Stimulated activated CD4-positive, alpha-beta T cell treated with anti-CD3 and anti-CD28 coated beads, Interleukin-12 subunit alpha, Interleukin-12 subunit beta, amount 100 ng/mL, for 48 hours (primary cell): ENCODE measurements at places on chromosomes 16 and 17.

- no peak for DNase-seq
Measured at GRCh38 chr17:3681057-3681456, 12.4 kb downstream of the EMC6 start.

DNA sequence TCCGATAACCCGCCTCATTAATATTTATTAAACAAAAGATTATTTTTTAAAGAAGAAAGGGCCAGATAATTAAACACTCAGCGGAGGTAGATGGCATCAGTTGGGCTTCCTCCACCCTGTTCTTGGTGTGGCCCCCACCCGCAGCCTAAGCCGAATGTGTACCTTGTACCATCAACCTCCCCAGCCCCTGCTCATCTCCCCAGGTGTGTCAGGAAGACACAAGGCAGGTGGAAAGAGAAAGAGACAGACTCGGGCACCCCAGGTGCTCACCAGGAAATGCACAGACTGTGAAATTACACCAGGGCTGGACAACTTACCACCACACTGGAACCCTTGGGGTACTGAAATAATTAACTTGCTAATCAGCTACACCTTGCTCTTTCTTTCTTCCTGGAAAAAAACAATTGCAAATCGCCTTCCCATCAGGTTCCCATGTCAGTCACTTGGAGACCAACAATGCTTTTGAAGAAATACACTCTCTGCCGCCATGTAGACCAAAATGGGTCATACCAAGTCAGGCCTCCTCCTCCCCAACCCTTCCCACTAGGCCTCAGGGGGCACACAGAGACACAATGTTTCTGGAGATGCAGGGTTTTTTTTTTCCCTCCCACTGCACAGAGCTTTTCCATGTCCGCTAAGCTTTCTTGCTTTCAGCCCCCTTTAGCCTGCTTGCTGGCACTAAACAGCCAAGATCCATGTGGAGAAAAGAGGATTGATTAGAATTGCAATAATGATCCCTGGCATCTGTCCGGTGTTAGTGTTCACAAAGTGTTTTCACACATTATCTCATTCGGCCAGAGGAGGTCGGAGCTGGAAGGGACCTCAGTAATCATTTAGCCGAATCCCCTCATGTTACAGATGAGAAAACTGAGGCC is 8.6 kb upstream of the LHX1 start:
- DNase-seq: no peak

DNA sequence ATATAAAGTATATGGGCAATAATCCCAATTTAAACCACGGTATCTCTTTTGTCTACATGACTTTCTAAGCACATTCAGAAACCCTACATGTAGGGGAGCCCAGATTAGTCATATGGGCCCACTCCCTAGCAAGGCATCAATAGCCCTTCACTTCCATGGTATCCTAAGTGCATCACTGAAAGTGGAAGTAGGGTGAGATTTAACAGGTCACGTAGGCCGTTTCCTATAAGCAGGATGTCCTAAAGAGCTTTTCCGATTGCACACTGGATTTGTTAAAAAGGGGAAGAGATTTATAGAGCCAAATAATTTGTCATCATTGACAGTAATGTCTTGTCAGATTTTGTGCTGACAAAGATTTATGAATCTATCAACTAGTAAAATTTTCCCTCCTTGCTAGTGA is 39.0 kb downstream of the CA4 start:
- no peak for DNase-seq

DNA sequence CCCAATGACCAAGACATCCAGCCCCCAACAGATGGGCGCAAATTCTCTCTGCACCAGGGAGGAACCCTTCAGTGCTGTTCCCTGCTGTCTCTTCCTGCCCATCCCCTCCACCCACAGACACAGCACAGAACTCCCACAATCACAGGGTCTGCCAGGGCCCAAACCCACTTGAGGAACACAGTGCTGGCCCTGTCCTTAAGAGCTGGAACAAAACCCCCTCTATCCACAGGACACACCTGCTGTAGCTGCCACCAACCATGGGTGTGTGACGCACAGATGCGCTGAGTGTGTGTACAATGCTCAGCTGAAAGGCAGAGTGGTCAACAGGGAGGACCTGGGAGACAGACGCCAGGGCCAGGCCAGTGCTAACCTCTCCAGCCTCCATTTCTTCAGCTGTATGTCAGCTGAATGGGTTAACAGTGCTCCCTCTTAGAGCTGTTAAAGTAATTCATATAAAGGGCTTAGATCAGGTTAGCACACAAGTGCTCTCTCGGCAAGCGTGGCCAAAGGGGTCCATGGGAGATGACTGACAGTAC is 62.1 kb downstream of the AMFR start:
- no peak for DNase-seq

- no peak for DNase-seq
Measured at GRCh38 chr17:68296217-68297191, 5.2 kb downstream of the ARSG start.

GRCh38 chr16:31267332-31268032 is 7.7 kb downstream of the ITGAM start:
- no peak for DNase-seq

- DNase-seq: peak; percentile 18
Measured at GRCh38 chr16:106623-107324, 28.7 kb downstream of the MPG start.

GRCh38 chr17:50539762-50540559 is 7.0 kb upstream of the SPATA20 start:
- DNase-seq: no peak
